Immature natural killer cell (primary cell): ENCODE measurements at places on chromosomes 1 and 21. TPM values are rescaled to one million over a fixed set of nuclear protein-coding genes. Genes with fewer than 3 reads are reported as not detected.

DNA sequence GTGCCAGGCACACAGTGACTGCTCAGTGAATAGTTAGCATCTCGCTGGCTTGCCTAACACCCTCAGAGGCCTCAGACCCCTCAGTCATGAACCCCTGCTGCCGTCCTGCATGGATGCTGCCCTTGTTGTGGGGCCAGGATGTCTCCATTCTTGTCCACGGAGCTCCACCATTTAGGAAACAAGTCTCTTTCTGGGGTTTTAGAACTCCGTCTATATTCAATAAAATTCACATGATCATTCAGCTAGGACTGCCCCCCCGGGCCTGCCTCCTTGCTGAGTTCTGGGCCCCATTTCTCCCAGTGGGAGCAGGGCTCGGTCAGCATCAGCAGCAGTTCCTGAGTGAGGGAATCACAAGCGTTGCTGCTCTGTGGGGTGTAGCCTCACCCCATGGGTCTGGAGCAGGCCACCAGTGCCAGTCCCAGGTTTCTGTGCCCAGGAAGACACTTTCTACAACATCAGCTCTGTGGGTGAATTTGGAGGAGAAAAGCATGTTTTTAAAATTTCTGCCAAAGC is 134.1 kb downstream of the RHOU start:
- H3K27me3 ChIP-seq: no peaks in the 10 kb centered on the region
- H3K36me3 ChIP-seq: peaks cover 1% of the 10 kb centered on the region
- H3K27ac ChIP-seq: no peak overlapping the region
- H3K4me3 ChIP-seq: no peak overlapping the region
- no peak for DNase-seq
- peaks cover 2% of the 10 kb centered on the region for H3K4me1 ChIP-seq

DNA sequence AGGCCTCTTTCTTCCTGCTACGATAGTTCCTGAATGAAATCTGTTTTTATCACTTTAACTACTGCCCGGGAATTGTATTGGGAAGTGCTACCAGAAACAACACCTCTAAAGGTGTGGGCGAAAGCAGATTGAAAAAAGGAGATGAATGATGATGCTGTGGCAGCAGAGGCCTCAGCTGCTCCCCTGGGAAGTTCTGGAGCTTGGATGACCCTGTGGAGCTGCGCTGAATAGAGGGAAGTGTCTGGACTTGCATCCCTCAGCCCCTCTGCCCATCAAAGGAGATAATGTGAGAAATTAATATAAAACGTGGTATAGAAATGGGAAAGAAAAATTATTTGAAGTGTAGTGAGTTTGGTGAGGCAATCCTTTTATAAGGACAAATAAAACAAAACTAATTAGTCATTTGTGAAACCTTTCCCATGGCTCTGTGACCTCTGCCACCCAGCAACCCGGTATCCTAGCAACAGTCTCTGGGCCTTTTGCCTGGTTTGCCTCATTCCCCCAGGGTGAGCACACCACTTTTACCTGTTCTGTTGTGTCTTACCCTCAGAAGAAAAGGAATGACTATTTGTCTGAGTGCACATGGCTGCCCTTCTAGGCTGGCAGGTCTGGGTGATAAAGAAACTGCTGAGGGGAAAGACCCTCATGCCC is 21.3 kb downstream of the OVAAL start:
- no peaks in the 10 kb centered on the region for H3K36me3 ChIP-seq

GRCh38 chr1:40245686-40246085 is 2.1 kb upstream of the TMCO2 start:
- no peak overlapping the region for H3K4me3 ChIP-seq
- H3K4me1 ChIP-seq: peaks cover 10% of the 10 kb centered on the region
- DNase-seq: no peak
- H3K27ac ChIP-seq: no peak overlapping the region
- no peaks in the 10 kb centered on the region for H3K36me3 ChIP-seq

- DNase-seq: no peak
- no peak overlapping the region for H3K4me3 ChIP-seq
- H3K27me3 ChIP-seq: no peaks in the 10 kb centered on the region
- H3K4me1 ChIP-seq: peaks cover 40% of the 10 kb centered on the region
- H3K36me3 ChIP-seq: no peaks in the 10 kb centered on the region
These were observed 8.0 kb upstream of the SYTL1 start for GRCh38 chr1:27333717-27334279.

DNA sequence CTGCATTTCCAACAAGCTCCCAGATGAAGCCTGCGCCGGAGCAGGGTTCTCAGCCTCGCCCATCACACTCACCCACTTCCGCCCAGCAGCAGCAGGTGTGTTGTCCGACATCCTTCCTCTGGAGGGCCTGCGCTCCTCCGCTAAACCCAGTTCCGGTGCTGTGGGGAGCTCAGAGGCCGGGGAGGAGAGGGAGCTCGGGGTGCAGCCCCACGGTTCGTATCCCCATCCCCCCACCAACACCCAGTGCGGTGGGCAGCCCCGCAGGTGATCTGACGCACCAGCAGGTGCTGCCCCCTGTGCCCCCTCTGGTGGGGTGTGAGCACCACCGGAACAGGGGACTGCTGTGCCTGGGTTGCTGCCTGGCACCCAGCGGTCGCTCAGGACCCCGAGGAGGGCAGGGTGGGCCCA is 3.4 kb upstream of the PEX10 start:
- DNase-seq: peak; percentile 52
- H3K36me3 ChIP-seq: no peaks in the 10 kb centered on the region
- H3K27me3 ChIP-seq: peaks cover 6% of the 10 kb centered on the region
- H3K4me3 ChIP-seq: peak overlapping the region; percentile 84
- peak overlapping the region; percentile 89 for H3K27ac ChIP-seq

DNA sequence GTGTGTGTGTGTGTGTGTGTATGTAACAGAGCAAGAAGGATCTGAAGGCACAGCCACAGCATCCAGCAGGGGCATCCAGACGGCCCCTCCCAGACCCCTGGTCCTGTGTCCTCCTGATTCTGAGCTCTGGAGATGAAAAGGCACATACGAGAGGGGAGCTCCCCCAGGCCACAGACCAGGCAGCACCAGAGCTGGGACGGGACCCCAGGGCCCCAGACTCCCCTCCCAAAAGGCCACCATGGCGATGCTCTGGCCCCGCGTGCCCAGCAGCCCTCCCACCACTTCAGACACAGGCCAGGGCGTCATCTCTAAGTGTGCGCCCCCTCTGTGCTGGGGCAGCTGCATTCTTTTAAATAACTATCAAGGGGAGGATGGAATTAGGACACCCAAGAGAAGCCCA is 245.8 kb downstream of the MATN1 start:
- H3K4me1 ChIP-seq: no peaks in the 10 kb centered on the region
- no peak overlapping the region for H3K27ac ChIP-seq
- no peak overlapping the region for H3K4me3 ChIP-seq
- H3K36me3 ChIP-seq: peaks cover 9% of the 10 kb centered on the region
- H3K27me3 ChIP-seq: no peaks in the 10 kb centered on the region

Gene SARS1
- polyA plus RNA-seq: 149 TPM

Gene VTCN1
- not detected for polyA plus RNA-seq
